Stimulated activated CD8-positive, alpha-beta memory T cell treated with anti-CD3 and anti-CD28 coated beads, Interleukin-15, amount 100 ng/mL, for 48 hours (primary cell): ENCODE measurements at places on chromosomes 16 and 17.
A peak's percentile ranks its signal among the peaks of the same experiment; 100 is the strongest.

GRCh38 chr16:10280262-10281170, 98.3 kb upstream of the GRIN2A start:
- DNase-seq, result no peak

- no peak for DNase-seq
Measured at GRCh38 chr16:49203361-49203760, 78.3 kb downstream of the CBLN1 start.

DNA sequence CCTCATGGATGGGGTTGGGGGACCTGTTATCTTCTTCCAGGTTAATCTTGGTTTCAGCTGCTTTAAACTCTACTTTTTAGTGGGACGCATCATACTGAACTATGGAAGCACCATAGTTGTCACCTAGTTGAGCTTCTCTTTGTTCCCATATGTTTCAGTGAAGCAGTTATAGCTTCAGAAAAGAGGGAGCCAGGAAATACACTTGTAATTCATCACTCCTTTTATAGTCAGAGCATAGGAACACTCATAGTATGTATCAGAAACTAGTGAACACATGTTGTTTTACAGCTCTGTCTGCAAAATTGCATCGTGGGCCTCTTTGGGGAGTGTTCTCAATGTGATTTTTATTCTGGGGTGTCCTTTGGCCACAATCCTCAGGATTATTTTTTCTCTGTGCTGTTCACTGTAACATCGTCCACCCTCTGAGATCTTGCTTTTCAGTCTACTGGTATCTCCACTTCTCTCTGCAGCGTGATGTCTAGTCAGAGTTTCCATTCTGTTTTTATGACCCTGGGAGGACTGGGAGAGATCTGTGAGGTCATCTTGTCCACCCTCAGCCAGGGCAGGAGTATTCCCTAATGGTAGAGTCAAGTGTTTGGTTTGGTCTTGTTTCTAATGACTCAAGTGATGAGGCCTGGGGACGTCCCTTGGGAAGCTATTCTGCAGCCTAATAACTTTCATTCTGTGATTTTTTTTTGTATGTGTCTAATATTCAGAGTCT, 585.4 kb downstream of the WWOX start:
- no peak for DNase-seq

GRCh38 chr16:80591071-80591915, 50.5 kb downstream of the DYNLRB2 start:
- no peak for DNase-seq

GRCh38 chr17:49382556-49382955, 20.5 kb upstream of the ZNF652 start:
- no peak for DNase-seq

DNA sequence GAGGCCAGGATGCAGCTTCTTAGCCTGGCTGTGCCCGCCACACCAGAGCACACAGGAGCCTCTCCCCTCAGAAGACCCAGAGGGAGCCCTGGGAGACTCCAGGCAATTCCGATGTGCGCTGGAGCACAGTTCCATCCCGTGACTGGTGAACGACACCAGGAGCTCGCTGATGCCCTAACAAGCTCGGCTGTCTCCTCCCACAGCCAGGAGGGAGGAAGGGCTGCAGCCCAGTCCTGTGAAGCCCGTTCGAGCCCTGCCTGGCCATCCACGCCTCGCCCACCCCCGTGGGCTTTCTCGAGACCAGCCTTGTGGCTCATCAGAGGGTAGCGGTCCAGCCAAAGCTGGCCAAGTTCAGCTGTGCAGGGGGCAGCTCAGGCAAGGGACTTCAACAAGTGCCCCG, 21.8 kb upstream of the RASD1 start:
- no peak for DNase-seq

- DNase-seq, result no peak
Measured at GRCh38 chr17:57535249-57535966, 209.7 kb downstream of the CCDC182 start.

- no peak for DNase-seq
Measured at GRCh38 chr17:49249292-49249794, 18.8 kb upstream of the PHOSPHO1 start.

GRCh38 chr17:79851461-79851817, 12.2 kb upstream of the CBX4 start:
- DNase-seq, result no peak

GRCh38 chr17:48642059-48642842, 16.1 kb upstream of the HOXB9 start:
- no peak for DNase-seq

- DNase-seq, result no peak
Measured at GRCh38 chr17:45984368-45984767, 14.7 kb upstream of the STH start.

DNA sequence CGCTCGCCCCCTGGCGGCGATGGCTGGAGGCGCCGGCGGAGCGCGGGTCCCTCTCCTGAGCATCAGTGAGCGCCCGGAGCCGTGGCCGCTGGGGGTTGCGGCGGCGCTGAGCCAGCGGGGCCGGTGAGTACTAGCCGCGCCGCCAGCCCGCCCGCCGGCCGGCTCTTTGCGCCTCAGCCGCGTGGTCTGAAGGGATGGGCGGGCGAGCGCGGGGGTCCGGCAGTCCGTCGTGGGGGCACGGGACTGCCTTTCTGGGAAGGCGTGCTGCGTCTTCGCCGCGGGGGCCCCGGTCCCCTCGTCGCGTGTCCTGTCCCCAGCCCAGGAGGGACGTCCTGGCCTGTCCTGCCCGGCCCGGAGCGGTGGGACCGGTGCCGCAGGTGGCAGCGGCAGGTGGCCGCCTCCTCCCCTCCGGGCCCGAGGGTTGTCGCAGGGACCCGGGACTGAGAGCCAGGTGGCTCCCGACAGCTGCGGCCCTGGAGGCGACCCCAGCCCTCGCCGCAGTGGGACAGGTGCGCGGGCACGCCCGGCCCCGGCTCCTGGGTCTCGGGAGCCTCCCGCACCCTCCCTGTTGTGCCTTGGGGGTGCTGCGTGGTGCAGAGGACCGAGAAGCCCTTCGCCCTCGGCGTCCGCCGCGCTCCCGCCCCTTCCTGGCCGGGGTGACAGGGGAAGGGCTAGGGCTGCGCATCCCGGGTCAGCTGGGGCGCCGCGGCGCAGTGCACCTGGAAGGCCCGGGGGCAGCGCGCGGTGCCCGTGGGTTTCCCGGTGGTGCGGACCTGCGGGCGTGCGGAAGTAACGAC, at the start of gene SPECC1:
TSS of gene SPECC1 (plus strand) at position 58 of the 797 bp plus-strand sequence. CDS start 87,293 bp downstream, outside the sequence.
- DNase-seq, result peak; percentile 87

DNA sequence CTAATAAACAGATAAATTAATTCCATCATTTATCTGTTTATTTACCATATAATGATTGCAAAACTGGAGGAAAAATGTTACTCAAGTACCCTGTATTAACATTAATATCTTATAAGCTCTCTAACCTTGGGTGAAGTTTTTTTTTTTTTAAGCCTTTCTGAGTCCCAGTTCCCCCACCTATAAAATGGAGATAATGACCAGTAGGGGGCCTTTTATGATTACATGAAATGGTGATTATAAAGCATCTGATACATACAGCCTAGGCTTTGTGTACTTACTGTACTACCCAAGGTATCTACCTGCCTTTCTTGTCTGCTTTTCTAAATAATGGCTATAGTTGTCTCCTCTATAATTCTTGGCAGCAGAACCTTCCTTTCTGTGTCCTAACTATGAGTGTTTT, 22.6 kb downstream of the LRRC36 start:
- DNase-seq, result no peak
